Stimulated activated naive CD4-positive, alpha-beta T cell treated with Interleukin-2 at 50 U/mL for 16 hours (primary cell): ENCODE measurements at places on chromosomes 7 and 10.

DNA sequence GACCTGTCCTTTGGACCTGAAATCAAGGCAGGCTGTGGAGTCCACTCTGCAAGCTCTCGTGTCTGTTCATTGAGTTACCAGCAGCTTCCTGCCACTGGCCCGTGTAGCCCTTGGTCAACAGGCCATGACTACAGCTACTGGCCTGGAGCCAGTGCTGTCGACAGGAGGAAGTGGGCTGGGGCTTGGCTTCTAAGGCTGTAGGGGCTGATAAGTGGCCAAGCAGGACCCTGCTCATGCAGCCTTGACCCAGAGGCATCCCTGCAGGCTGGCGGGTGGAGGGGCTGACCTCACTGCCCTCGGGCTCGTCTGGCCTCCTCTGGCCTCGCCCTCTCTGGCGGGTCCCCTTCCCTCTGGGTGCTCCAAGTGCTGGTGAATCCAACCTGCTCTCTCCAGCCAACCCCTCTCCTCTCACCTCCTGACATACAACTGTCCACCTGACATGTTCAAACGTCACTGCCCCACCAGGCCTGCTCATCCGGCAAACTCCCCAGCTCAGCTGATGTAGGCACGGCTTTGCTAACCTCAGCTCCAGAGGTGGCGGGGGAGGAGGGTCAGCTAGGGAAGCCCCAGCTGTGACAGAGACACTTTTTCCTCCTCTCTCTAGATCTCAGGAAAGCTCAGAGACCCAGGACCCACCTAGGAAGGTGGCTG is 188.6 kb upstream of the LYZL2 start:
- DNase-seq = no peak

DNA sequence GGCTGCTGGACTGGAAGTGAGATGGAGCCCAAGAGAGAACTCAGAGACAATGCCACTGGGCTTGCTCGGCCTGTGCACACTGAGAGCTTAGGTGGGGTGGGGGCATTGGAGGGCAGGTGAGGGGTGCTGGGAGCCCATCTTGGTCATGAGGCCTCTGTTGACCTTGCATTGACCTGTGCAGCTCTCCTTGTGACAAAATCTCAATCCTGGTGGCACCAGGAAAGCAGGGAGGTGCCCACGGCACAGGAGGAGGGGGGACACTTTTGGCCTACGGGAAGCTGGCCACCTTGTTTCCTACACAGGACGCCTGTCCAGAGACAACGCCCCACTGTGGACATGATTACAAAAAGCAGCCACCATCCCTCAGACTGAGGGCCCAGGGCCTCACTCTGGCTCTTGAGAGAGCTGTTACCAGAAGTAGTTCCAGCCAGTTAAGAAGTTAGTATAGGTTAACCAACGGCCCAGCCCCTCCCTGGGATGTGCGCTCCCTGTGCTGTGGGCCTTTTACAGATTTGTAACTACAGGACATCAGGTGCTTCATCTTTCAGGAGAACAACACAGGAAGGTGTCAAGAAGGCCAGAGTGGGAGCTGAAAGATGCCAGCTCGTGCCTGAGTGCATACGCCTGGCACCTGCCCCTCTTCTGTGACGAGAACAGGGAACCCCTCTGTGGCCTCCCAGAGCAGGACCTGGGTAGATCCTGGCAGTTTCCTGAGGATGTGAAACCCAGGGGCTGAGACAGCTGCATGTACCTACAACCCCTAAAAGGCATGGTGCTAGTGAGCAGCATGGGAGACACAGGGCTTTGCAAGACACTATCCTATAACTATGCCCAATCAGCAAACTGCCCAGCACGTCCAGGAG is 10.3 kb downstream of the PKD1L1 start:
- DNase-seq = no peak

DNA sequence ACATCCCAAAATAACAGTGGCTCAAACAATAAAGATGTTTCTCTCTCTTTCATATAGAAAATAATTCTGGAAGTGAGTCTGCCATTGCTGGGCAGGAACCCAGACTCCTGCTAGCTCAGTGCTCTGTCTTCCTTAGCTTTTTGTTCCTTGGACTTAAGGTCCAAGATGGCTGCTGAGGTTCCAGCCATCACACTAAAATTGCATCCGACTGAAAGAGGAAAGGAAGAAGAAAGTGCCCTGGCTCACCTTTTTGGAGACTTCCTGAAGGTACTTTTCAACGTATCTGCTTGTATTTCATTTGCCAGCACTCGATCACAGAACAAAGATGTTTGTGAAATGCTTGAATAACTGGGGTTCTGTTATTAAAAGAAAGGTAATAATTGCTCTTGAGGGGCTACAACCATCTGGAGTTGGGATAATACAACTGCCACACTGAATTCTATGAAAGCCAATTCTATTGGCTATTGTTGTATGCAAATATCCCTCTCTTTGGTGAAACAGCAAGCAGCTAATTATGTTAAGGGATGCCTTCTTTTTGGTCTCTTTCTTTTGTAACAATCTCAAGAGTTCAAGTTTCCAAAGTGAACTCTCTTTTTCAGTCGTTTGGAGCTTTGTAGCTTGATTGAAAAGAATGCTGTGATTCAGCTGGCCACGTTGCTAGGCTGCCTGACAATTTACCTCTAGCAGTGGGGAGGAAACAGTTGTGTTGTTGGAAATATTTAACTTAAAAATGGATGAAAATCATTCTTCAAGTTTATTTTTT is 83.9 kb downstream of the BAMBI start:
- no peak for DNase-seq

DNA sequence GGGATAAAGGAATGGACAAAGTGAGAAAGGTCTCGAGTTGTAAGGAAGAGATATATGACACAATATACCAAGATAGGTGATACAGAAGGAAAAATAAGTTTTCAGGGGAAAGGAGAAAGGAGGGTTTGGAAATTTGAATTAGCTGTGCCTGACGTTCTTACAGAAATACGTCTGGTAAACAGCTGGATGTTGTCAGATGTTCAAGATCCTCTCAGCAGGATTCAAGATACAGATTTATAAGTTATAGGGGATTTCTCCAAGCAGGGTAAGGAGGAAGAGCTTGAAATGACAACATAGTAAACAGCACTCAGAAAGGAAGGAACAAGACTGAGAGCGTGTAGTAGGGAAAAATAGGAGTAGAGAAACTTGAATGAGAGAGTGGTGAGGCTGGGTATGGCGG is 1184.1 kb downstream of the TYW1 start:
- DNase-seq = no peak

DNA sequence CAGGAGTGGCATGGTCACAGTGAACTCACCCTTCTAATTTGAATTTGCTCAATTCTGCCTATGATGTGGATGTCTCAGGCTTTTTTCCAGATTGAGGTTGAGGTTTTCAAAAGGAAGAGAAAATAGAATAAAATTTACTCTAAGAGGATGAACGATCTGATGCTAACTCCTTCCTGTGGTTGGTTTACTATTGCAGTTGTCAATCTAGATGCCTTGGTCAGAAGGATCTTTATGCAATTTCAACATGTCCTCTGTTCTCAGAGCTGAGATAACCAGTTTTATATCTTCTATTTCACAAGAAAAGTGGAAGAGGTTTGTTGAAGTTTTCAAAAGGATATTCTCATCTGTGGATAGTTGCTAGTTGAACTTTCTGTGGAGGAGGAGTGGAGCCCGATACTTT is 150.7 kb upstream of the WDR11 start:
- DNase-seq = no peak

GRCh38 chr7:26295015-26295414 is 3.4 kb downstream of the SNX10 start:
- no peak for DNase-seq

GRCh38 chr10:101694674-101695403 is at the start of gene FBXW4:
Gene FBXW4, minus strand, starts transcription at chr10:101695170. Its CDS starts 65 bp downstream, at chr10:101695105.
- peak; percentile 65 for DNase-seq

- peak; percentile 13 for DNase-seq
These were observed 136.5 kb upstream of the NAMPT start for GRCh38 chr7:106421181-106421762.

DNA sequence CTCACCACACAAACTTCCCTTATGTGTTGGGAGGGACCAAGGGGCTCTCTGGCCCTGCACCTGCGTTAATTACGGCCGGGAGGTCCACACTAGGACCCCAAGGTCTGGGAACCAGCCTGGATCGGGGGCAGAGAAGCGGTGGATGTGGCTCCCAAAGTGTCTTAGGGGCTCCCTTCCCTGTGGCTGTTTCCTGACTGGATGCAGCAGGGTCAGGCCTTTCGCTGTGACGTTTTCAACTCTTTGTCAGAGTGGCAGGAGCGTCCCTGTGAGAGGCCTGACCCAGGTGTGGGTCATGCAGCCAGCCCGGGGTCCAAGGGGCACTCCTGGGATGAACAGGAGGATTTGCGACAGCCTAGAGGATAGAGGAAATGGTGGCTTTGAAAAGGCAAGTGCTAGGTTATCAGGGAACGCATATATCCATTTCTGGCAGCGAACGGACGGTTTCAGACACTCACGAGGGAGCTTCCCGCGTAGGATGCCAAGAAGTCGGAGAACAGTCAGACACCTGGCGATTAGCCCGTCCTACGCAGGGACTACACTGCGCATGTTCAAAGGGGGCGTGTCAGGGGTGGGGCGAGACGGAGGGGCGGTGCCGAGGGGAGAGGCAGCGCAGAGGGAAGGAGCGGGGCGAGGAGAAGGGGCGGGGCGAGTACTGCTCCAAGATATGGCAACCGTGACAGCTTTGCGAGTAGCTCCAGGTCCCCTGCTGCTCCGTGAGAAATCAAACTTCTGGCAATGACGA is 46.2 kb upstream of the ZNF716 start:
- no peak for DNase-seq

- DNase-seq = no peak
These were observed 138.6 kb downstream of the RGS10 start for GRCh38 chr10:119403921-119404320.

- no peak for DNase-seq
These were observed 89.5 kb downstream of the ZNF92 start for GRCh38 chr7:65463184-65463583.

DNA sequence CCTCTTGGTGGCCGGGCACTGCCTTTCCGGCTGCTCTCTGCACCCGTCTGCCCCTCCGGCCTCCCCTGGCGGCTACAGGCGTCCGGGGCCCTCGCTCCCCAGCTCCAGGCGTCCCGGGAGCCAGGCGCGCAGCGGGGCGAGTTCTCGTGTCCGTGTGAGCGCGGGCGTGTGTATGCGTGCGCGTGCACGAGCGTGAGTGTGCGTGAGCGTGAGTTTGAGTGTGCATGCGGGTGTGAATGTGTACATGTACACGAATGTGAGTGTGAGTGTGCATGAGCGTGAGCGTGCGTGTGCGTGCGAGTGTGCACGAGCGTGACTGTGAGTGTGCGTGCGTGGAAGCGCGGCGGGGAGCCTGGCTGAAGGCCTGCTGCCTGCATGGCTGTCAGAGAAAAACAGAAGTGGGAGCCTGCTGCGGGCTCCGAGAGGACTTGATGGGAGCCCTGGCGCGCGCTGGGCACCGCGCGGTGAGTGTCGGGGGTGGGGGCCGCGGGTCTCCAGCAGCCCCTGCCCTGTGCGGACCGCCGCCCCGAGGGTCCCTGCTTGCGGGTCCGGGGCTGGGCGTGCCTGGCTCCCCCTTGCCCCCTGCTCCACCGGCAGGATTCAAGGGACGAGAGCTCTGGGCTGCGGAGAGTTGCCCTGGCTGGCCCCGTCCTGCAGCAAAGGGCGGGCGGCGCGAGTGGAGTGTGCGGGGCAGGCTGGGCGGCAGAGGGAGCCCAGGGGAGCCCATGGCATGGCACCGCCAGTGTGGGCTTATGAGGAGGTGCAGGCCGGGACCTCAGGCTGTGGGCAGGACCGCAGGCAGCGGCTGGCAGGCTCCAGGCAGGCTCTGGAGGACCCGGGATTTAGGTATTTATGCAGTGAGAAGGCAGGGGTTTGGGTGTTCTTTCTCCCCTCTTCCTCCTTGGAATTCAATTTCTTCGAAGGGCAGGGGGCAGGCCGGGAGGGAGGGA is 75.8 kb upstream of the EN2 start:
- no peak for DNase-seq

- no peak for DNase-seq
These were observed 34.1 kb upstream of the NKX6-2 start for GRCh38 chr10:132820056-132820455.

DNA sequence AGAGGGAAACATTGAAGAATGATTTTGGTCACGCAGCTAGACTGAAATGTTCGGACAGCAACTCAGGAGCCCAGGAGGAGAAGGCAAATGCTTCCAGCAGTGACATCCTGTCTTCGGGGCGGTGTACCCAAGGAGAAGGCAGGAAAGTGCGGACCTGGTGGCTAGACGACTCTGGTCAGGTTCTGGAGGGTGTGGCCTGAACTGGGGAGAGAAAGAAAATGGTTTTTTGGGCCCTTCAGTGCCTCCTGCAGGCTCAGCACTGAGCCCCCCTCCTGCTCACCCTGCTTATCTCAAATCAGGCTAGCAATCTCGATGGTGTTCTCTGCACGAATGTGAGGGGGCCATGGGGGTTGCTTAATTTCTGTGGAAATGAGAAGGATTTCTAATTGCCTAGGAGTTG is 26.7 kb upstream of the TARP start:
- DNase-seq = no peak

- no peak for DNase-seq
These were observed 130.3 kb downstream of the PKD1L1 start for GRCh38 chr7:47817917-47818316.

DNA sequence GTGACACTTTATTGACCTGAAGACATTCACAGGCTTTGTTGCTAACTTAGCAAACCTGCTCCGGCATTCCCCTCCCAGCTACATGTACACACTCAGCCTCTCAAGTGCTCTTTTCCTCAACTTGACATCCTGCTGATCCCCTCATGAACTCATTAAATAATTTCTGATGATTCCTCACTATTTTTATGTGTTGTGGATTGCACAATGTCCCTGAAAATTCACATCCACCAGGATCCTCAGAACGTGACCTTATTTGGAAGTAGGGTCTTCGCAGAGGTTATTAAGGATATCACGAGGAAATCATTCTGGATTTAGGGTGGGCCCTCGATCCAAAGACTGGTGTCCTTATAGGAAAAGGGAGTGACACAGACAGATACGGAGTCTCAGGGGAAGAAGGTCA is 27.3 kb downstream of the FIGNL1 start:
- DNase-seq = no peak

GRCh38 chr7:21365866-21366624 is 61.8 kb upstream of the SP4 start:
- DNase-seq = no peak

GRCh38 chr7:10412422-10413019 is 561.2 kb upstream of the PHF14 start:
- no peak for DNase-seq

GRCh38 chr10:1287971-1288401 is 231.8 kb downstream of the WDR37 start:
- no peak for DNase-seq

- peak; percentile 56 for DNase-seq
These were observed 8.9 kb downstream of the SEC31B start for GRCh38 chr10:100510533-100511308.

DNA sequence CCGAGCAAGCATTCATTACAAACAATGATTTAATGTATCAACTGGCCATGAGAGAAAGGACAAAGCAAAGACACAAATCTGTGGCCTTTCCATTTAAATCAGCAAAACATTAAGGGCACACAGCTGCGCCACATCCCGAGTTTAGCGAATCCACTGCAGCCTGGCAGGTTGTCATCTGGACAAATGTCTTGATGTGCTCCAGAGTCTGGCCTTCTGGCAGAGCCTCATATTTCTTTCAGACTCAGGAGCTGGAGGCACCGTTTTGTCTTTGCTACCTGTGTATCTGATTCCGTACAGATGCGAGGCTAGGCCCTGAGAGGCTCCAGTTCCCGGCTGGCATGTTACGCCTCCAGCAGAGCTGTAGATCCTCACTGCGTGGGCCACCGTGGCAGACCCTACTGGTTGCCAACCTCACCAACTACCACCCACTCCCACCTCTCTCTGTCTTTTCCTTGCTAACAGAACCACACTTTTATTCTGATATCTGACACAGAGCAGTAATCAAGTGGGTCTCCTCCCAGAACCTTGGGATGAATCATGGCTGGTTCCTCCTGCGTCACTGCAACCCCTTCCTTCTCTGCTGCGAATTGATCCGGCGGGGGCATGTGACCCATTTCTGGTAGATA is 40.9 kb upstream of the EFCAB10 start:
- no peak for DNase-seq
